ENCODE measurements at places on chromosomes 5 and 9.

DNA sequence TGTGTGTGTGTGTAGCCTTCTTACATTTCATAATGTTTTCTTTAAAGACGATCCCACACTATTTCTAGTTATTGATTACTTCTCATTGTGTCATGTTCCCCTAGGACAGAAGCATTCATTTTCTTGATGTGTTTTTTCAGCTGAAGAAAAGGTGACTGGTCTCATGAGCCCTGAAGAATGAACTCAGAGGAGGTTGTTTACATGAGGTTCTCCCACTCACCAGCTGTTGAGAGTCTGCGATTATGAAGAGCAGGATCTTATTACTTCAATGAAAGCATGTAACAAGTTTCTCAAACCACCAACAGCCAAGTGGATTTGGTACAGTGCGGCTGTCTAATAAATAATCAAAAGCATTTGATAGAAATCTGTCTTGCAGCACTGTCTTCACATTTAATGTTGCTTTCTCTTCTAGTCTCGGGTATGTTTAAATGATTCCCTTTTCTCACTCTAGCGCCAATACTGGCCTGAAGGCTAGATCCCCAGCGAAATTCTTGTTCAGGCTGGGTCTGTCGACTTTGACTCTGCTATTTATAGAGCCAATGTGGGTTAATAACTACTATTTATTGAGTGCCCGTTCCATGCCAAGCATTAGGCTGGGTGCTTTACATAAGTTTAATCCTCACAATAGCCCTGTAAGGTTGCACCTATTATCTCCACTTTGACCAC is 9.6 kb upstream of the FSD1L start:
- no peak for DNase-seq

- DNase-seq: no peak
These were observed 12.7 kb upstream of the SLC2A6 start for GRCh38 chr9:133491656-133491925.

- DNase-seq: no peak
These were observed 84.9 kb downstream of the VAV2 start for GRCh38 chr9:133906932-133907910.

GRCh38 chr9:70121818-70122436 is 78.3 kb downstream of the MAMDC2 start:
- no peak for DNase-seq

GRCh38 chr5:52878656-52879055 is 90.9 kb downstream of the ITGA1 start:
- no peak for DNase-seq

- DNase-seq: no peak
These were observed 173.0 kb downstream of the HINT1 start for GRCh38 chr5:130992095-130992494.

- DNase-seq: no peak
These were observed 1.2 kb upstream of the RFK start for GRCh38 chr9:76395381-76395780.

DNA sequence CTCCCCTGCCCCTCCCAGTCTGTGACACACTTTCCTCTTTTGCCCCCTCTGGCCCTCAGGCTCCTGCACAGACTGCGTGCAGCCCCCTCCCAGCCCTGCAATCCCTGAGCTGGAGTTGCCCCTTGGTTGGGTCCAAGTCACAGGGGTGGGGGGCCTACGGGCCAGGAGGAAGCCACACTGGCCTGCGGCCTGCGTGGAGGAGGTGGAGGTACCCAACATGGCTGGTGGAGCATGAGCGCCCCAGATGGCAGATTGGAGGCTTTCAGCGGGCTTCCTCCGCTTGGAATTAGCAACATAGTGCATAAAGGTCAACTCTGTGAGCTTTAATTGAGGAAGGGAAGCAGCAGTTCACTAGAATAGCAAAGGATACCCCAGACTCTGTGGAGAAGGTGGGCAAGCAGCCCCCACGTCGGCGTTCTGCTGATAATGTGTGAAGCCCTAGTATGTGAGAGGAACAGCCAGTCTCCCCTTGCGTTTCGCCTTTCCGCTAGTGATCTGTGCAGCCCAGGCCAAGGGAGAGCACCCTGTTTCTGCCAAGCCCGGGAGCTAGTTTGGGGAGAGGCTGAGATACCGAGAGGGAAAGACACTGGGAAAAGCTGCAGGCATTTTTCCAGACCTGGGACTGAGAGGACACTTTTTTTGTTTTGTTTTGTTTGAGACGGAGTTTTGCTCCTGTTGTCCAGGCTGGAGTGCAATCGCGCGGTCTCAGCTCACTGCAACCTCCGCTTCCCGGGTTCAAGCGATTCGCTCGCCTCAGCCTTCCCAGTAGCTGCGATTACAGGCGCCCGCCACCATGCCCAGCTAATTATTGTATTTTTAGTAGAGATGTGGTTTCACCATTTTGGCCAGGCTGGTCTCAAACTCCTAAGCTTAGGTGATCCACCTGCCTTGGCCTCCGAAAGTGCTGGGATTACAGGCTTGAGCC is 35.3 kb upstream of the MACIR start:
- DNase-seq: no peak

DNA sequence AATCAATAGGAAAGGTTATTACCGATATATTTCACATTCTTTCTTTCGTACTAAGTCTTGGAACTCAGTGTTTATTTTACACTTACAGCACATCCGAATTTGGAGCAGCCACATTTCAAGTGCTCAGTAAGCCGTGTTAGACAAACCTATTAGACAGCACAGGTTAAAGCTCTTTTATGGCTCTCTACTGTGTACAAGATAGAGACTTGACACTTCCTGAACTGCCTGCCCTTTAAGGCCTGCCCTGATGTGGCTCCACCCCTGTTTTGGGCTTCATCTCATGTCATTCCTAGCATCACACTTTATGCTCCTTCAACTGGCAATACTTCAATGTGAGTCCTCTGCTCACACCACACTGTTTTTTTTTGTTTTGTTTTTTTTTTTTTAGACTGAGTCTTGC is 23.5 kb upstream of the SUSD1 start:
- DNase-seq: peak; percentile 20

- no peak for DNase-seq
These were observed 114.1 kb downstream of the MUSK start for GRCh38 chr9:110782701-110783100.

- DNase-seq: peak; percentile 58
These were observed 499.3 kb upstream of the ADAMTS16 start for GRCh38 chr5:4640795-4641194.
